ENCODE measurements at places on chromosomes 2 and 18. TPM values are rescaled to one million over a fixed set of nuclear protein-coding genes. Genes with fewer than 3 reads are reported as not detected.

The KCNS3 gene
- total RNA-seq, result 4.8 TPM

The ACADL gene
- not detected for total RNA-seq

The CD8A gene
- not detected for total RNA-seq

The RNF125 gene
- total RNA-seq, result 3.5 TPM

The QPCT gene
- 15.7 TPM for total RNA-seq

The WNT6 gene
- not detected for total RNA-seq

The CNTNAP5 gene
- not detected for total RNA-seq

The TM4SF20 gene
- not detected for total RNA-seq

The UBR3 gene
- total RNA-seq, result 14.9 TPM

The GPR39 gene
- total RNA-seq, result 0.07 TPM

The HOXD9 gene
- total RNA-seq, result 13.6 TPM

The ALK gene
- total RNA-seq, result not detected

The CYS1 gene
- total RNA-seq, result not detected

The SPATA3 gene
- not detected for total RNA-seq

The NCK2 gene
- 25.1 TPM for total RNA-seq

The MC5R gene
- total RNA-seq, result not detected

The STEAP3 gene
- 27.2 TPM for total RNA-seq

The DSG1 gene
- total RNA-seq, result not detected

The NRP2 gene
- 72.2 TPM for total RNA-seq

The CDH19 gene
- not detected for total RNA-seq

The RGPD4 gene
- not detected for total RNA-seq

The GRB14 gene
- total RNA-seq, result 2.6 TPM

The COL3A1 gene
- 2.6 TPM for total RNA-seq

The POMC gene
- total RNA-seq, result 6.3 TPM

The GCG gene
- not detected for total RNA-seq

The ARHGAP28 gene
- 2.1 TPM for total RNA-seq

The PLCD4 gene
- 0.60 TPM for total RNA-seq

The DOK6 gene
- under 0.01 TPM for total RNA-seq

The SPATS2L gene
- 75.7 TPM for total RNA-seq

The SMIM21 gene
- total RNA-seq, result not detected

The SOWAHC gene
- 5.3 TPM for total RNA-seq

The MEP1B gene
- total RNA-seq, result not detected

The HOXD12 gene
- not detected for total RNA-seq

The HNMT gene
- 5.5 TPM for total RNA-seq

The TMEM17 gene
- total RNA-seq, result 1.4 TPM

The CHRNG gene
- total RNA-seq, result not detected

The TXNL1 gene
- 75.9 TPM for total RNA-seq

The TBR1 gene
- not detected for total RNA-seq

The SPDYA gene
- not detected for total RNA-seq

The BMP10 gene
- not detected for total RNA-seq

The TMEM178A gene
- not detected for total RNA-seq

The NPC1 gene
- 62.8 TPM for total RNA-seq

The APCDD1 gene
- not detected for total RNA-seq

The IL37 gene
- not detected for total RNA-seq

The IL36B gene
- not detected for total RNA-seq

The LYPD6B gene
- total RNA-seq, result not detected

The EFEMP1 gene
- total RNA-seq, result 1,504 TPM

The IL1A gene
- 5.5 TPM for total RNA-seq

The TNFAIP6 gene
- not detected for total RNA-seq

The HTR2B gene
- 0.64 TPM for total RNA-seq

The CCT4 gene
- total RNA-seq, result 203 TPM

The SULT1C2 gene
- total RNA-seq, result not detected

The CCDC74A gene
- total RNA-seq, result 6.6 TPM

All from mammary microvascular endothelial cell (primary cell).